ENCODE measurements at places on chromosomes 11 and 22.

DNA sequence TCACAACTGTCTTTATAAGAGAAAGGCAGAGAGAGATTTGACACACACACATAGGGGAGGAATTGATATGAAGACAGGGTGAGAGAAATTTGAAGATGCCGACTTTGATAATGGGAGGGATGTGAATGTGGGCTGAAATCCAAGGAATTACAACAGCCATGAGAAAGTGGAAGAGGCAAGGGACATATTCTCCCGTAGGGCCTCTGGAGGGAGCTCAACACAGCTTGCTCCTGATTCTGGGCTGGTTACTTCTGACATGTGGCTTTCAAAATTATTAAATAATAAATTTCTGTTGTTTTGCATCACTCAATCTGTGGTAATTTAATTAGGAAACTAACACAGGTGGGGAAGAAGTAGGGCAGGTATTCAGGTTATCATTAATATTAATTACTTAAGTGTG, 282.9 kb downstream of the LUZP2 start:
- DNase-seq: no peak

- DNase-seq: no peak
These were observed 40.1 kb upstream of the APLNR start for GRCh38 chr11:57276971-57277675.

- no peak for DNase-seq
These were observed 751 bp downstream of the FIBIN start for GRCh38 chr11:26994631-26995095.

GRCh38 chr11:118202599-118203422, 22.0 kb downstream of the JAML start:
- no peak for DNase-seq

DNA sequence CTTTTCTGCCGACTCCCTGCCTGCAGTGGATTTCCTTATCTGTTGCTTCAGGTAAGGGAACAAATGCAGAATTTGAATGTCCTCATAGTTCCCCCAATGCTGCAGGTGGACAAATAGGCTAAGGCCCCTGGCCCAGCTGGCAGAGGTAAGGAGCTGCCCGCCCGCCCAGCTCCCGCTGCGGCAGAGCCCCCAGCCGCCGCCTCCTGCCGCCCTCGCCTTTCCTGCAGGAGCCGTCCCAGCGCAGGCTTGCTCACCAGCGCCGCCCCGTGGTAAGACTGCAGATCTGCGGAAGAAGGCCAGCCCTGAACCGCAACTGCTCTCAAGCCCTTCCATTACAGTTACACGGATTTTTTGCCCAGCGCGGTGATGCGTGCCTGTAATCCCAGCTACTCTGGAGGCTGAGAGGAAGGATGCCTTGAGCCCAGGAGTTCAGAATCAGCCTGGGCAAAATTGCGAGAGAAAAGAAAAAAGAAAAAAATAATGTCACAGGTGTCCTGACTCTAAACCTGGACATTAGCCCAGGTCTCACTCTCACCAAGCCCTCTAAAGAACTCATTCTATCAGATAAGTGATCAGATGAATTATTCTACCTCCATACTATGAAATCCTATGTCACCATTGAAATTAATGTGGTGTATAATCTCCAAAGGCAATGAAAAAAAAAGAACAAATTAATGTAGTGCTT, 51.2 kb upstream of the EMID1 start:
- peak; percentile 47 for DNase-seq

- DNase-seq: no peak
These were observed 729.3 kb downstream of the NTM start for GRCh38 chr11:132099692-132100091.

- no peak for DNase-seq
These were observed 20.9 kb downstream of the LIMK2 start for GRCh38 chr22:31233001-31233400.

DNA sequence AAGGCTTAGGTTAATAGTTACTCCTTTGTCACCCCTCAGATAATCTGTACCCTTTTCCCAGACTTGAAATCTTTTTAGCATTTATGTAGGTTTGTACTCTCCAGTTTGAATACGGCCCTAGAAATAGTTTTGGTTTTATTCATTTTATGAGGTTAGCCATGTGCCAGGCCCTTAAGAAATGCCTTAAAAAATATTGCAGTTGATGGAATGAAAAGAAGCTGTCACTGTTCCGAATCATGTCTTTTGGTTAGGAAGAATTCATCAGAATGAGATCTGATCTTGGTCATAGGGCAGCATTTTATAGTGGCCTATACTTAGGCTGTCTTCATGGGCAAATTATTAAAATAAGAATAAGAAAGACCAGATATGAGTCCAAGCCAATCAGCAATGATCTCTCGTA, 14.8 kb upstream of the PRSS23 start:
- DNase-seq: no peak

DNA sequence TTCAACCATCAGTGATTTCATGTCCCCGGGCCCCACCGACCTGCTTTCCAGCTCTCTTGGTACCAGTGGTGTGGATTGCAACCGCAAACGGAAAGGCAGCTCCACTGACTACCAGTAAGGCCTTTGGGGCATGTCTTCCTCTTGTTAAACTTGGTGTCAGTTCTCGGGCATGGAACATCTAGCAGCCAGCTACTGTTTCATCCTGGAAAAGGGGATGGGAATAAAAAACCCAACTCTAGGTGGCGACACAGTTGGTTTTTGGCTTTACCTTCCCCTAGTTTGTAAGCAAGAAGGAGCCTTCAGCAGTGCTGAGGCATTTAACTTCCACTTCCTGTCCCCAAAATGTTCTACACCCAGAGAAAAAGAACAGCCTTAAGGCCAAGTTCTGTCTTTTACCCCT, 76.7 kb downstream of the BMAL1 start:
- no peak for DNase-seq

GRCh38 chr11:61683961-61684869, 4.0 kb downstream of the DAGLA start:
- no peak for DNase-seq

GRCh38 chr11:131692961-131693360, 322.5 kb downstream of the NTM start:
- no peak for DNase-seq

GRCh38 chr11:83681031-83681781, 395.0 kb upstream of the CCDC90B start:
- peak; percentile 29 for DNase-seq

GRCh38 chr11:64007629-64008282, 21.5 kb downstream of the OTUB1 start:
- no peak for DNase-seq

- DNase-seq: no peak
These were observed 3.1 kb upstream of the CAVIN3 start for GRCh38 chr11:6323291-6323905.

DNA sequence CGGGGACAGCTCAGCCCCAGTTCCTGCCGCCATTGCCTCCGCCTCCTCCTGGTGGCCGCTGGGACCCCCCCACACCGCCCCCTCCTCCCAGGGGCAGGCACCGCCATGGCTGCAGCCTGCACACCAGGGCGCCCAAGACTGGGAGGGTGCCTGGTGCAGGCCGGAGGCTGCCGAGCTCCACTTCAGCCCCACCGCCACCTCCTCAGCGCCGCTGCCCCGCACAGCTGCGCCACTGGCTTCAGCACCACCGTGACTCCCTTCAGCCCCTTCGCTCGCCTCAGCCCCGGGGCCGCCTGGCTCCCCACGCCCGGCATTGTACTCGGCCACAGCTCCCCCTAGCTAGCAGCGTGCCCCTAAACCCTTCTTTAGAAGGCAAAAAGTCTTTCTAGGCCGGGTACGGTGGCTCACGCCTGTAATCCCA, 131.1 kb downstream of the CRYBB2 start:
- DNase-seq: no peak

- DNase-seq: peak; percentile 5
These were observed 31.6 kb downstream of the CPT1A start for GRCh38 chr11:68810164-68810563.

GRCh38 chr11:112605093-112605666, 344.5 kb upstream of the PLET1 start:
- DNase-seq: no peak

- no peak for DNase-seq
These were observed 66.2 kb upstream of the TCF20 start for GRCh38 chr22:42336527-42337227.

DNA sequence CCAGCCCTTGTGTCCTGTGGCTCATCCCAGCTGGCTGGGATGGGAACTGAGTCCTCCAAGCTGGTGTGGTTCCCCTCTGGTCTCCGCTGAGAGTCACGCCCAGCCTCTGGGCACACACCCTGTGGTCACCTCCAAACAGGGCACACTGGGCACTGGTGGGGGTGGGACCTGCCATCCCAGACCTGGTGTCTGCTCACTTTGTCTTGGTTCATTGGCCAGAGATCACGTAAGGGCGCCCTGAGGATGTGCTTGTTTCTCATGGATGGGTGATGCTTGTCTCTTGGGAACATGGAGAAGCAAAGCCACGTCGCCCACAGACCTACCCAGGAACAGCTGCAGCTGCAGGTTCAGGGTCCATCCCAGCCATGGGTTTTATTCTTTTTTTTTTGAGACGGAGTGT, 43.1 kb downstream of the LRP5 start:
- DNase-seq: no peak

DNA sequence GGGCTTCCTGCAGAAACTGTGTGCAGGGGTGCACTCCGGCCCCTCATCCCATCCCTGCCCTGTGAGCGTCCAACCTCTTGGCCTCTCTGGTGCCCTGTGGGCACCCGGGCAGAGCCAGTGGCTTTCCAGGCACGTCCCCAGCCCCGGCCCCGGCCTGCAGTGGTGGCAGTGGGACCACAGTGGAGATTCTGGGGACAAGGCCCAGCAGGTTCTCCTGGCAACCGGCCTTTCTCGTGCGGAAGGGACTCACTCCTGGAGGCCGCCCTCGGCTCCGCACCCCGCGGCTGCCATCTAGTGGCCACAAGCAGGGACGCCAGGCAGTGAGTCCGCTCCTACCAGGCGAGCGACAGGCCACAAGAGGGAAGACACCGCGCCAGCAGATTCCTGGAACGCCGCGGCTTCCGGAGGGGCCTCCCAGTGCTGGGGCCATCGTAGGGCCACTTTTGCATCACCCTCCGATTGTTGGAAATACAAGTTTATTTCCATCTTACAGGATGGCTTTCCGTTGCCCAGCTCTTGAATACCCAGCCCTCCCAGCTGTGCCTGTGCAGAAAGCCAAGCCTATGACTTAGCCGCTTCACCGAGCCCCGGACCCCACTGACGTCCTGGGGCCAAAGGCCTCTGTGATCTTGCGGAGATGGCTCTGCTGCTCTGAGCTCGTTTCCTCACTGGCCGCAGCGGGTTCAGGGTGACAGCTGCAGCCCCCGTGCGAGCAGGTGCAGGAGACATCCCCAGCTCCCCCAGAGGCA, 357.3 kb downstream of the CTTN start:
- peak; percentile 53 for DNase-seq

GRCh38 chr11:8581300-8581699, 12.7 kb downstream of the STK33 start:
- no peak for DNase-seq
